ENCODE measurements at places on chromosomes 3 and 15.

DNA sequence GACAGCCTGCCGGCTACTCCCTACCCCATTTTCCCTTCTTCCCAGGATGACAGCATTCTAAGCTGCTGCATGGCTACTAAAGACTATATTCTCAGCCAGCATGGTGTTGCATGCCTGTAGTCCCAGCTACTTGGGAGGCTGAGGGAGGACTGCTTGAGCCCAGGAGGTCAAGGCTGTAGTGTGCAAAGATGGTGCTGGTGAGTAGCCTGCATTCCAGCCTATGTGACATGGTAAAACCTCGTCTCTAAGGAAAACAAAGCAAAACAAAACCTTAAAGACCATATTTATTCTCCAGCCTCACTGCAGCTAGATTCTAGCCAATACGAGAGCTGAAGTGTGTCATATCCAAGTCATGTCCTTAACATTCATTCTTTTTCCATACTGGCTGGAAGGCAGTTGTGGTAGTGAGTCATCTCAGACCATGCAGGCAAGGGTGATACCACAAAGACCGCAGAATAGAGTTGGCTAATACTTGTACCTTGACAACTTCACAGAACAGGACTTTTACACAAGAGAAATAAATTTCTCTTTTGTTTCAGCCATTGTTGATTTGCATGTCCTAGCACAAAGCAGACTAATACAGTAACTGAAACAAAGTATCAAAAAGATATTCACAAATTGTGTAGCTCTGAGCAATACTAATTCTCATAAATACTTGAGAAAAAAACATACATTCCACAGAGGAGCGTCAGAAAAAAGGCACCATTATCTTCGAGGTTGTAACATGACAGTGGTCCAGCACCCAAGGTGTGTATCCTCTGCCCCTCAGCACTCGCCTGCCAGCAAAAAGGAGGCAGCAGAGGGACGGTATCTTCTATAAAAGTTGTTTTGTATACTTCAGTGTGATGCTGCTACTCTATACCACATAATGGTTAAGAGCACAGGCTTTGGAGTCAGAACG is 14.8 kb downstream of the PBRM1 start:
- peak; percentile 39 for DNase-seq

- DNase-seq: no peak
Measured at GRCh38 chr3:188468662-188469061, 314.7 kb downstream of the LPP start.

- no peak for DNase-seq
Measured at GRCh38 chr3:468172-468571, 271.6 kb downstream of the CHL1 start.

DNA sequence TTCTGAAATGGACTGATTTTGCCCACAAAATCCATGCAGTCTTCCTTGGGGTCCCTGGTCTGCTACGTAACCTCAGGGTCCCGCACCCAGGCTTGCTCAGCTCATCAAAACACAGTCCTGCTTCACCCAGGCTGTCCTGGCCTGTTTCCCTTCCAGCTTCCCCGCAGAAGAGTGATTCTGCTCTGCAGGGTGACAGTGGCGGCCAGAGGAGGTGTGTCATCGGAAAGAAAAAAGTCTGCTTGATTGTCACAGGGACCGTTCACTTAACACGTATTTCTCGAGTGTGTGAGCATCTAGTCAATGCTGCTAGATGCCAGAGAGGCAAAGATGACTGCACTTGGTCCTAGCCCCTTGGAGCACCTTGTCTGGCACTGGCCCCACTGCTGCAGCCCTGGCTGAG is 50.1 kb upstream of the ABHD2 start:
- DNase-seq: no peak
